ENCODE measurements at places on chromosomes 5 and 9. TPM values are rescaled to one million over a fixed set of nuclear protein-coding genes. Genes with fewer than 3 reads are reported as not detected.

Gene STK32A
- total RNA-seq: not detected

DNA sequence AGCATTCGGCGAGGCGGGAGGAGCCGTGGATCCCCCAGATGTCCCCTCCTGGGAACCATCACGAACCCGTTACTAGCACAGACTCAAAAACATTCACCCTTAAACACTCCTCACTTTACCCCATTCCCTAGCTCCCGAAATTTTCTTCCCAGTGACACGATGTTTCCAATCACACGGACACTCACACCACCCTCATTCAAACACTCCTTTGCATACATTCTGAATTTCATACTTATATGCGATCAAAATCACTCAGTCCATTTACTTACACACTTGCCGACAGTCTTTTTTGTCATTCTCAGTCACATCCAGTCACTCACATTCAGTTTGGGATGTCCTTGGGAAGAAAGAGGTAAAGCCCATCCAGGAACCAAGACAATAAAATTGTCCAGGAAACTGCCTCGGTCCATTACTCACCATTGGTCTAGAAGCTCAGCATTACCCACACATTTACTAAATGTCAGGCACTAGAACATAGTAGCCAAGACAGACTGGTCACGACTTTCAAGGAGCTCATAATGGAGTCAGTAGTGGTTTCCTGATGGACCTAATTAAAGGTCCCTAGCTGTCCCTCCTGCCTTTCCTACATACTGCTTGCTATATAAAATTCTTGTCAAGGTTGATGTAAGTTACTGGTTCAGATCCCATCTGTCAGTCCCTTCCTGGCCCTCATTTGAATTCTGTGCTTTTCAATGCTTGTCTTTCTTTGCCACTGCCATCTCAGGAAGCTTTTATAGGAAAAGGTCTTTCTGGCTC is 574 bp downstream of the SLC35A4 start:
- H3K4me3 ChIP-seq: peak overlapping the region; percentile 73
- no peaks in the 10 kb centered on the region for H3K27me3 ChIP-seq
- H3K27ac ChIP-seq: peak overlapping the region; percentile 65
- H3K36me3 ChIP-seq: peaks cover 24% of the 10 kb centered on the region
- peak; percentile 56 for DNase-seq
- H3K4me1 ChIP-seq: peaks cover 8% of the 10 kb centered on the region

DNA sequence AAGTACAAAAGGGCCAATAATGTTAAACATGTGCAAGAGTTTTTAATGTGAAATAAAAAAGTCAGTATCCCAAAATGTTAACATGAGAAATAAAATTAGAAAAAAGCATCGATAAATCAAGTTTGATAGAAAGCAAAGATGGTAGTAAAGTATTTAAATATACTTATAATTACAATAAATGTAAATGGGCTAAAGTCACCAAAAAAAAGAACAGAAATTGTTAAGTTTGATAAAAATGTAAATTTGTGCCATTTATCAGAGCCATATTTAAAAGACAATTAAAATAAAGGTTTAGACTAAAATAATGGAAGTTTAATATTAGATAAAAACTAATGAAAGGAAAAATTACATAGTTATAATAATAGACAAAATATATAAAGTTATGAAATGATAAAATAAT is 500.5 kb downstream of the TMEM232 start:
- no peaks in the 10 kb centered on the region for H3K27me3 ChIP-seq
- H3K4me3 ChIP-seq: no peak overlapping the region
- H3K4me1 ChIP-seq: no peaks in the 10 kb centered on the region
- H3K27ac ChIP-seq: no peak overlapping the region

- H3K36me3 ChIP-seq: no peaks in the 10 kb centered on the region
- H3K27me3 ChIP-seq: no peaks in the 10 kb centered on the region
- no peak for DNase-seq
- H3K4me1 ChIP-seq: no peaks in the 10 kb centered on the region
- no peak overlapping the region for H3K27ac ChIP-seq
Observed at GRCh38 chr5:145619806-145620310, 215.3 kb downstream of the PRELID2 start.

GRCh38 chr9:68974901-68975300 is 39.0 kb downstream of the PRKACG start:
- H3K27ac ChIP-seq: no peak overlapping the region
- H3K27me3 ChIP-seq: no peaks in the 10 kb centered on the region
- DNase-seq: no peak
- no peak overlapping the region for H3K4me3 ChIP-seq
- no peaks in the 10 kb centered on the region for H3K4me1 ChIP-seq

DNA sequence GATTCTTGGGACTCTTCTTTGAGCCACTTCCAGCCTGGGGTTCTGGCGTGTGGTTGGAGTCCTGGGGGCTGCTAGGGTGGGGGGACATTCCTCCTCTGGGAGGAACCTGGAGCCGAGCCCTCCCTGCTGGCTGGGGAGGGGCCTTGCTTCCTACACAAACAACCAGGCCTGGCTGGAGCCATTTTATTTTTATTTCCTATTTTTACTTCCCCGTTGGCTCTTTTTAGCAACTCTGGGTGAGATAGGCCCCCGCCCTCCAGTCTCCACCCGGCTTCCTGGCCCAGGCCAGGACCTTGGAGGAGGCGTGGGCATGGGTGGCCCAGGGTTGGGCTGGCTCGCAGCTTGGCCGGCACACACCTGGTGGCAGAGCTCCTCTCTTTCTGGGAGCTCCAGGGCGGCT is 15.1 kb downstream of the RXRA start:
- H3K27me3 ChIP-seq: no peaks in the 10 kb centered on the region
- H3K27ac ChIP-seq: peak overlapping the region; percentile 86
- DNase-seq: no peak
- no peaks in the 10 kb centered on the region for H3K36me3 ChIP-seq
- peaks cover 45% of the 10 kb centered on the region for H3K4me1 ChIP-seq

Gene NUTM2F
- total RNA-seq: not detected

DNA sequence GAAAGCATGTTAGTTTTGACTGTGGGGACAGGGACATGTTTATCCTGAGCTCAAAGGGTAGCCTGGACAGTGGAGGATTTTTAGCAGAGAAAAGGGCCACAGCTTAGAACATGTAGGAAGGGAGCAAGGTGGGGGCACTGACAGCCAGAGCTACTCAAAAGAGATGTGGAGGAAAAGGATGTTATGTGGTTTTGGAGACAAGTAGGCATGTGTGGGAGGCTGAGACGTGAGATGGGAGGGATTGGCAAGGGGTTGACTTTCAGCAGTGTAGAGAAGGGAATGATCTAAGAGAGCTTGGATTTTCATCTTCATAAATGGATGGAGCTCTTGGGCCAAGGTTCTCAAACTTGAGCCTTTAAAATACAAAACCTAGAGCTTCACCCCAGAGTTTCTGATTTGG is 24.0 kb downstream of the SYK start:
- H3K4me3 ChIP-seq: no peak overlapping the region
- H3K27ac ChIP-seq: no peak overlapping the region
- no peaks in the 10 kb centered on the region for H3K4me1 ChIP-seq
- DNase-seq: no peak
- no peaks in the 10 kb centered on the region for H3K36me3 ChIP-seq

- H3K27ac ChIP-seq: no peak overlapping the region
- no peak overlapping the region for H3K4me3 ChIP-seq
- no peaks in the 10 kb centered on the region for H3K36me3 ChIP-seq
- no peaks in the 10 kb centered on the region for H3K4me1 ChIP-seq
- H3K27me3 ChIP-seq: no peaks in the 10 kb centered on the region
Observed at GRCh38 chr9:133443982-133444381, 15.8 kb upstream of the CACFD1 start.

Data from endothelial cell of umbilical vein (primary cell).